Natural killer cell treated with Interleukin-12 subunit alpha and Interleukin-12 subunit beta and Interleukin-15 and Interleukin-18, amount 100 ng/mL, for 72 hours (primary cell): ENCODE measurements at places on chromosomes 3 and 15.
A peak's percentile ranks its signal among the peaks of the same experiment; 100 is the strongest.

GRCh38 chr3:113268311-113268710, 57.0 kb downstream of the BOC start:
- DNase-seq, result no peak

GRCh38 chr3:108053067-108053466, 37.8 kb downstream of the CD47 start:
- DNase-seq, result no peak

DNA sequence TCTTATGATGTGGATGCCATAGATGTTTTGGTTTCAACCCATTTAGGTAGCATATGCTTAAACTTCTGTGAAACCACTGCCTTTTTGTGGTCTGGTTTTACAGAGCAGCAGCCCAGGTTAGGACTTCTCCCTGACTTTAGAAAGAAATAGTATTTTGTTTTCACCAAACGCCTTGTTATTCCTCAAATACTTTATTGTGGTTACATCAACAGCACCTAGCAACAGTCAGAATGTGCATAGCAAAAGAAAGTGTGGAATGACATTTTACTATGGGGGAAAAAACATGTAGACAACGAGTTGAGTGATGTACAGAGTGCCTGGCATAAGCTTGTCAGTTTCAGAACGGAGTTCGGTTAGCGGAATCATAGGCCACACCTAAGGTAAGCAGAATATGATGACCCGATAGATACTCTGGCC, 159.2 kb downstream of the TPRG1 start:
- DNase-seq, result no peak

- DNase-seq, result no peak
Measured at GRCh38 chr3:146375219-146375618, 94.1 kb downstream of the PLSCR2 start.

- no peak for DNase-seq
Measured at GRCh38 chr15:64566629-64567427, 106.5 kb downstream of the ZNF609 start.

GRCh38 chr15:75861750-75862402, 18.6 kb downstream of the UBE2Q2 start:
- DNase-seq, result no peak

DNA sequence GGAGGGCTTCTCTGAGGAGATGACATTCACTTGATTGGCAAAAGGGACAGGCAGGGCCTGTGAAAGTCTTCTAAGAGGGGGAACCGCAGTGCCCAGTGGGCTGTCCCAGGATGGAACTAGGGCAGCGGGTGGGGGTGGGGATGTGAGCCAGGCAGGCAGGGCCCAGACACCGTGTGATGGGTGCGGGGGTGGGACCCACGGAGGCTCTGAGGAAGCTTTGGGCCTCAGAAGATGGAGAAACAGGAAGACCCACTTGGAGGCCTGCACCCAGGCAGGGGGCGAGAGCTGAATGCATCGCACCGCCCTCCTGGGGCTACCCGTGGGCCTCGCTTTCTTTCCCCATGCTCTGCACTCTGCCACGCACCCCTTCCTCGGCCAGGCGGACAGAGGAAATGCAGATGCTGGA, 32.9 kb upstream of the ACAD9 start:
- DNase-seq, result no peak

DNA sequence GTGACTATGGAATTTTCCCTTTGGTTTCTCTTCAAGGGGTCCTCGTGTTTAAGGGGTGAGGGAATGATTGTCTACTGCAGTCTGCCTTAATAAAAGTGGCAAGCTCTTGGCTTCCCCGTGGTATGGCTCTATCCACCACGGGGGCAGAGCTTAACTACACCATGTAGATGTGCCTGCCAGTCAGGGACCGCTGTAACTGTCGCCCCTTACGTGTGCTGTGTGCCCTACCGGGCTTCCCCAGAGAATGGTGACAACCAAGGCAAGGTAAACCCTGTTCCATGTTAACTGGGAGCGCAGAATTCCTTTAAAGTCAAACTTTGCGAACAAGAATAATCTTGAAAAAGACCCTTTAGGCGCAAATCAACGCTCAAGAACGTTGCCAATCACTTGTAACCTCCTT, 966 bp upstream of the C3orf80 start:
- DNase-seq, result no peak

DNA sequence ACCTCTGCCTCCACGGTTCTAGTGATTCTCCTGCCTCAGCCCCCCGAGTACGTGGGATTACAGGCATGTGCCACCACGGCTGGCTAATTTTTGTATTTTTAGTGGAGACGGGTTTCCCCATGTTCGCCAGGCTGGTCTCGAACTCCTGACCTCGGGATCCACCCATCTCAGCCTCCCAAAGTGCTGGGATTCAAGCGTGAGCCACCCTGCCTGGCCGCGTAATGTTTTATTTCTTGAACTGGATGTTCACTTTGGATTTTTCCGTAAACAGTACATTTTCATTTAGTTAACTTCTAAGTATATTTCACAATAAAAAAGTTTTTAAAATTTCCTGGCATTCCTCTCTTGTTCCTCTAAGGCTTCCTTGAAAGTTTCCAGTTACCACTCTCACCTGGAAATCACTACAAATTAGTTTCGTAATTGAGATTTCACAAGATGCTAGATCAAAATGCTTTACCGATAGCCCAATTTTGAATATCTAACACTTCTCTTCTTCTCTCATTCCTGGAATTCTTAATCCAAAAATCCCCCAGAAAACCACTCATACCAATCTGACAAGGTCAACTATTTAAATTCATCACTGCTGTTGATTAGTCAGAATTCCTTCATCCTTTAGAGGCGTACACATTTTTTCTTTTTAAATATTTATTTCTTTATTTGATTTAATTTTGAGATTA, 44.7 kb upstream of the INO80 start:
- no peak for DNase-seq

DNA sequence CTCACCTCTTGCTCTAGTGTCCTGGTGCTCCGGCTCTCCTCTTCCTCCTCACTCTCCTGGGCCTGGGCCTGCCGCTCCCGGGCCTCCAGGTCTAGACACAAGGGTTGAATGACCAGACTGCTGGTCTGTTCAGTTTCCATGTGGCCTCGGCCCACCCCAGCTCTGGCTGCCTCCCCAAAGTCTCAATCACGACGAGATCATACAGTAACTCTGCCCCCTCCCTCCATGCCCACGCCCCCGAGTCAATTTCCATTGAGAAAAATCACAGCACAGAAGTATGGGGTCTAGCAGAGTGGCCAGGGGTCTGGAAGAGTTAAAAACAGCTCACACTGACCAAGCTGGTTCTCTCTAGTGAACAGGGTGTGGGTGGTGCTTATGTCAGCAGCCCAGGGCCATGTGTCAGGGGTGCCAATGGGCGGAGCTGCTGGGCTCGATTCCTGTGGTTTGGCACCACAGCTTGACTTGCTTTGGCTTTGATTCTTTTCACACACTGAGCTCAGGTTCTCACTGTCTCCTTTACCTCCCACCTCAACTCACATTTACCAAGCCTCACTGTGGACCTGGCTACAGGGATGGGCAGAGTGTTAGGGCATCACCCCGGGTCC, 6.9 kb downstream of the C15orf62 start:
- DNase-seq, result peak; percentile 79

GRCh38 chr15:78177447-78177873, 28.3 kb downstream of the IDH3A start:
- no peak for DNase-seq

- no peak for DNase-seq
Measured at GRCh38 chr3:32045091-32045915, 61.1 kb upstream of the GPD1L start.

DNA sequence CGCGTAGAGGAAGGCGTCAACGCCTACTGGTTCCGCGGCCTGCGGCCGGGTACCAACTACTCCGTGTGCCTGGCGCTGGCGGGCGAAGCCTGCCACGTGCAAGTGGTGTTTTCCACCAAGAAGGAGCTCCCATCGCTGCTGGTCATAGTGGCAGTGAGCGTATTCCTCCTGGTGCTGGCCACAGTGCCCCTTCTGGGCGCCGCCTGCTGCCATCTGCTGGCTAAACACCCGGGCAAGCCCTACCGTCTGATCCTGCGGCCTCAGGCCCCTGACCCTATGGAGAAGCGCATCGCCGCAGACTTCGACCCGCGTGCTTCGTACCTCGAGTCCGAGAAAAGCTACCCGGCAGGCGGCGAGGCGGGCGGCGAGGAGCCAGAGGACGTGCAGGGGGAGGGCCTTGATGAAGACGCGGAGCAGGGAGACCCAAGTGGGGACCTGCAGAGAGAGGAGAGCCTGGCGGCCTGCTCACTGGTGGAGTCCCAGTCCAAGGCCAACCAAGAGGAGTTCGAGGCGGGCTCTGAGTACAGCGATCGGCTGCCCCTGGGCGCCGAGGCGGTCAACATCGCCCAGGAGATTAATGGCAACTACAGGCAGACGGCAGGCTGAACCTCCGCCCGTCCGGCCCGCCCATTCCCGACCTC, 4.1 kb downstream of the ISLR2 start:
- no peak for DNase-seq

- DNase-seq, result no peak
Measured at GRCh38 chr3:16554126-16554525, 40.6 kb upstream of the RFTN1 start.

DNA sequence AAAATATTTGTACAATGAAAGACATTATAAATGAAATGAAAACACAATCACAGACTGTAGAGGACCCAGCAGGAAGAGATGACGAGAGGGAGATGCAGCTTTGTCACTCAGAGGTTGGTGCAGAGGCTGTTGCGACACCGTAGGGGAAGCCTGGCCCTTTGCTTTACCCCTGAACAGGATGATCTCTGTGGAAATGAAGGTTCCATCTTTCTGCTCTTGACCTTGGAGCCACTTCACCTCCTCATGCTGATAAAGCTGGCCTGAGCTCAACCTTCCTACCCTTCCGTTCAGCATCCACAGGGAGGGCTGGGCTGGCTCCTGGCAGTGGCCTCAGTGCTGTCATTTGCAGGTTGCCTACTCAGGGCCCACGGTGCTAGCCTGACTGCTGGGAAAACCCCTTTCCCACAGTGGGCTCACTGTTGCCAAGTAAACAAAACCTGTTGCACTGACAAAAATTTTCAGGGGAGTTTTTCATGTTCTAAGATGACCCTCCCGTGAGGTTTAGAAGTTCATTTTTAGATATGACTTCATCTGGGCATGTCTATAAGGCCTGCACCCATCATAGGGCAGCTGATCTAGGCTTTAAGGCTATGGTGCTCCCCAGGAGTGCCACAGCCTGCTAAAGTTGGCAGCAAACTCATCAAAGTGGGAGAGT, 3.0 kb upstream of the CD80 start:
- peak; percentile 83 for DNase-seq

GRCh38 chr3:25603703-25604102, 61.0 kb downstream of the TOP2B start:
- no peak for DNase-seq

DNA sequence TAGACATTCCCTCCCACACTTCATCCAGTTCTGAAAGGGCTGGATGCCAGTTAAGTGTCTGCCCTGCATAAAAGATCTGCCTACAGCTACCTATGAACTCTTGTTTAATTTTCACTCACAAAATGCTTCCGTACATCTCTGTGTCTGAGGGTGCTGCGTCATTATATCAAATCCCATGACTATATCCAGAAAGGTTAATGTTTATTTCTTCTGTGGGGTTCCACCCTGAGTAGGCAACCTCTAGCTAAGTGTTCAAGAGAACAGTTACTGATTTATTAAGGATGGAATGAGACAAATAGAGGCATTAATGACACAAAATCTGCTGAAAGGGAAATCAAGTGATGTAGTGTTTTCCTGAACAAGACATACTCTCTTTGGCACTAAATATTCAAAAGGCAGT, 220.2 kb downstream of the MTHFS start:
- no peak for DNase-seq

DNA sequence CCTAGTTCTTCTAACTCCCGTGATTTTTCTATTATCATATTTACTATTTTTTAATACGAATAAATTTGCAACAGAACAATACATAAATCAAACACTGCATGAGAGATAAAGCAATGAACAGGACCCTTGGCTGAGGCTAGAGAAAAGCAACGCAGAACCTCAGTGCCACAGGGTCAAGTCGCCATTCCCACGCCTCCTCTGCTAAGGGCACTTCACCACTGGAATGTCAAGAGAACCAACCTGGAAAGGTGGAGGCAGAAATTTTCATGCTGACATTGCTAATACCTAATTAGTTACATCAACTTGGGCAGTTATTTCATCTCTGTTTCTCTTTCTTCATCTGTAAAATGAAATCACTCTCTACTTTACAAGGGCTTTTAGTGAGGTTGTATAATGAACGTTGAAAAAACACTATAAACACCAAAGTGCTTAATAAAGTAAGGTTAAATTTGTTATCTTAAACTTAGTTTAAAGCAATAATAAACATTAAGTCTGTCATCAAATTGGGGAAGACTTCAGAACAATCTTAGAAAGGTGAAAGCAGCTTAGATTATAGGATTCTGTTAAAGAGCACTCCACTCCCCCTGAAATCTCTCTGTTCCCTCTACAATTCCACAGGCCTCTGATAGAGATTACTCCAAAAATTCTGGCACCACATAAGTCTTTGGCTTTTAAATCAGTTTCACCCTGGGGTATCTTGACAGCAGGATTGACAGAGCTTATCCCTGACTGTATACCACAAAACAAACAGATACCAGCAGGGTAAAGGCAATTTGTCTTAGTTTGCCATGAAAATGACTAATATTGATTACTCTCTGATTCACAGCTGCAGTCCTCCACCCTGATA, 41.9 kb downstream of the PLCH1 start:
- no peak for DNase-seq

DNA sequence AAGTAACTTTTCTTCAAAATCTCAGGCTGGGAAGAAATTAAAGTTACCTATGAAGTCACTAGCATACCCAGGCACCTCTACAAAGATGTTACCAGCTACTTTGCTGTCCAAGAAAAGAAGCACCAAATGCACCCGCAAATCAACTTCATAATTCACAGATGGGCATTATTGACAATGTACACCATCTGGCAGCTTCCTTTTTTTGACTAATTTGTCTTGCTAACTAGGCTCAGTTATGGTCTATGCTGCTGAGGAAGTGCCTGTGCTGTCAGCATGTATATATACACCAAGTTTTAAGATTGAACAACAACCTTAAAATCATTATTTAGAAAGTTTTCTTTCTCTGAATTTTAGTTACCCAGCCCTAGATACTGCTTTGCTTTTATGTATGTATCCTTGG, 93.8 kb downstream of the NSUN3 start:
- DNase-seq, result no peak

- no peak for DNase-seq
Measured at GRCh38 chr3:49614936-49615335, 59.2 kb upstream of the APEH start.

DNA sequence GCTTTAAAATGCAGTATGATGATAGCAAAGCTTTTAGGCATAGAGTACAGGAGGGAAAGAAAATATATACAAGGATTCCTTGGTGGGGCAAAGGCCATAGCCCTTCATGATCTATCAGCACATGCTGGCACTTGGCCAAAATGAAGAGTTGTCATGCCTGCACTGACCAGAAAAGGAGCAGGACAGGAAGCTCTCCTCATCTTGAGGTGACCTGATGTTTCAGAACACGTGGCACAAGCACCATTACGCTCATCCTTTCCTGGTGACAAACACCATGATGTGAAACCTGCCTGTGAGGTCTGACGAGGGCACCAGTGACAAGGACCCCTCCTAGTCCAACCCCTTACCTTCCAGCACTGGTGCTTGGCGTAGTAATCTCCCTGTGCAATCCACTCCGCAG, 77.9 kb upstream of the DCLK3 start:
- DNase-seq, result peak; percentile 62

GRCh38 chr15:77611767-77612166, 20.9 kb downstream of the LINGO1 start:
- DNase-seq, result no peak

- no peak for DNase-seq
Measured at GRCh38 chr3:89165636-89166263, 58.3 kb downstream of the EPHA3 start.

- no peak for DNase-seq
Measured at GRCh38 chr15:78675206-78675605, 34.2 kb upstream of the CHRNB4 start.
